Left colon (tissue), 2 donors: ENCODE measurements at places on chromosomes 5 and 9.

DNA sequence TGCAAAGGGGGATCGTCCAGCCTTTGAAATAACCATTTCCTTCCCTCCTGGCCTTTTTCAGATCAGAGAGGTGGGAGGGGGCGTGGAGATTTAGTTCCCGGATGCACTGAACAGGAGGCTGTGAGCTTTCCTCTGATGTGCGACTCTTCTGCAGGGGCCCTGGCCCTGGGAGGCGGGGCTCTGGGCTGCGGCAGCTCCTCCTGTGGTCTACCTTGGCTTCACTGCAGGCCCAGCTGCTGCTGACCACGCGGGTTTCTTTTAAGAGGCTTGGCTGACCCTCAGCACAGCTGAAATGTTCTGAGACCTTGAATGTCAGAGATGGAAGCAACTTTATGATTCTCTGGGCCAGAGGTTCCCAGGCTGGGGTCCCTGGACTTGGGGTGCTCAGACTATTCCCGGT, 27.0 kb upstream of the COL15A1 start:
- DNase-seq = peak; percentile 34

- peak; percentile 18 for DNase-seq
Measured at GRCh38 chr5:132472431-132472830, 18.1 kb downstream of the IRF1 start.

- DNase-seq = no peak
Measured at GRCh38 chr5:179829732-179830435, 9.2 kb downstream of the SQSTM1 start.

- DNase-seq = no peak
Measured at GRCh38 chr5:2166306-2166978, 283.7 kb upstream of the IRX4 start.

DNA sequence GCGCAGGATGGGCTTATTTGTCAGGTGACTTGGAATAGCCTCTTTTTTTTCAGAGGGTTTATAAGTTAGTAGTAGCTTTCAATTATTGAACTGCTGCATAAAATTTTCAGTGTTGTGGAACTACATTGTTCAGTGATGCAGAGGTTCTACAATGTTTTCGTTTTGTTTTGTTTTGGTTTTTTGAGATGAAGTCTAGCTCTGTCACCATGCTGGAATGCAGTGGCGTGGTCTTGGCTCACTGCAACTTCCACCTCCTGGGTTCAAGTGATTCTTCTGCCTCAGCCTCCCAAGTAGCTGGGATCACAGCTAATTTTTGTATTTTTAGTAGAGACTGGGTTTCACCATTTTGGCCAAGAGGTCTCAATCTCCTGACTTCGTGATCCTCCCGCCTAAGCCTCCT, 22.0 kb downstream of the NUP188 start:
- no peak for DNase-seq

- no peak for DNase-seq
Measured at GRCh38 chr9:128215491-128216409, 12.6 kb downstream of the DNM1 start.

DNA sequence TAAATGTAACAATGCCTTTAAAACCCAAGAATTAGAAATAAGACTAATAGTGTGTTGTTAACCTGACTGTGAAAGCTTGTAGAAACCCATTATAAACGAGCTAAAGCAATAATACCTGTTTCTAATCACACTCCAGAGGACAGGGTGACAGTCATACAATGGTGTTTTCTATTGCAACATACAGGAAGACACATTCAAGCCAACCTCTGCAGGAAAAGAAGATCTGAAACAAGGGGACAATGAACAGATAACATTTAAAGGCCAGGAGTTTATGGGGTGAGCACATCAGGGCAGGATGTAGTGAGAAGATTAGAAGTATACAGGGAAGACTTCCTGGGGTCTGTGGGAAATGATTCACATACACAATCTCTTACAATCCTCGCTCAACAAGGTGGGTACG, 13.8 kb downstream of the BARHL1 start:
- DNase-seq = no peak

GRCh38 chr5:108884736-108885135, 137.0 kb downstream of the FER start:
- DNase-seq = no peak

GRCh38 chr5:1437226-1437829, 7.9 kb downstream of the SLC6A3 start:
- DNase-seq = peak; percentile 43

GRCh38 chr5:153222936-153223335, 267.5 kb upstream of the GRIA1 start:
- no peak for DNase-seq

- DNase-seq = no peak
Measured at GRCh38 chr5:40743771-40744170, 12.0 kb downstream of the TTC33 start.

- DNase-seq = no peak
Measured at GRCh38 chr5:83551821-83552220, 80.3 kb downstream of the VCAN start.

- no peak for DNase-seq
Measured at GRCh38 chr9:92794426-92794825, 29.8 kb upstream of the BICD2 start.

DNA sequence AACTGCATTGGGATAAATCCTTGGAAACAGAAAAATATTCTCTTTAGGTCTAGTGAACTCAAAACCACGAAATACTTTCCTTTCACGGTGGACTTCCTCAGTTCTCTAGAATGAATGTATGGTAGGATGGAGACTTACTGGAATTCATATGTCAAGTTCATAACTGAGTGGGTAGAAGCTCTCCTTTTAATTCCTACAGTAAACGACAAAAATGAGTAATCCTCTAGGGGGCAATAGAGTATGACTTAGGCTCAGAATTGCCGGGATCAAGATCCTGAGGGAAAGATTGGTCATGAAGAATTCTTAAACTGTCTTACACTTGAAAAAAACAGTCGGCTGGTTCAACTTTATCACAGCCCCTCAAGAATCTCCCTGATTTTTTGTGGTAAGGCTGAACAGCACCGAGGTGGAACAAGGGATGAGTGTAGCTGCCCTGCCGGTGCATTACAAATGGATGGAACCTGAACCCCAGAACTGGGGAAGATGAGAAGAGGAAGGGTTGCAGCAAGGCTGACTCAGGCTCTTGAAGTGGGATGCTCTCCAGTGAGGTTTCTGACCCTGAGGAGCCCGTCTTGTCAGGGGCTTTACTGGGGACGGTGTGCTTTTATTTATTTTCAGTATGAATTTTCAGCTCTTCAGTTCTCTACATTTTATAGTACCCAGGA, 14.0 kb upstream of the LOX start:
- no peak for DNase-seq

DNA sequence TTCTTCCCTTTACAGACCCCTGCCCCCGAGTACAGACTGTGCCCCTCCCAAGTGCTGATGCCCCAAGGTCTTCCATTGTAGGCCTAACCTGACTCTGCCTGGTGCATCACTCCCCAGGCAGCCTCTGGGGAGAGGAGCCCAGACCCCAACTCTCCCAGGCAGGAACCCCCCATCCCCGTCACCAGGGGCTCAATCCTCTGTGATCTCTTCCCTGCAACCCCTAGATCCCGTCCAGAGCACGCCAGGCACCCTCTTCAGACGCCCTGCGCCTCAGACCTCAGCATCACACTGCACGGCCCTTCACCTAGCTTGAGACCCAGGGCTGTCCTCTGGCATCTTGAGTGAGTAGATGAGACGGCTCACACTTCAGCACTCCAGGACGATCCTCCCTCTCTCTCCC, 6.4 kb upstream of the EGR1 start:
- no peak for DNase-seq

GRCh38 chr5:97062046-97062445, 80.4 kb downstream of the LIX1 start:
- no peak for DNase-seq

GRCh38 chr5:58248221-58248620, 211.7 kb downstream of the PLK2 start:
- no peak for DNase-seq

DNA sequence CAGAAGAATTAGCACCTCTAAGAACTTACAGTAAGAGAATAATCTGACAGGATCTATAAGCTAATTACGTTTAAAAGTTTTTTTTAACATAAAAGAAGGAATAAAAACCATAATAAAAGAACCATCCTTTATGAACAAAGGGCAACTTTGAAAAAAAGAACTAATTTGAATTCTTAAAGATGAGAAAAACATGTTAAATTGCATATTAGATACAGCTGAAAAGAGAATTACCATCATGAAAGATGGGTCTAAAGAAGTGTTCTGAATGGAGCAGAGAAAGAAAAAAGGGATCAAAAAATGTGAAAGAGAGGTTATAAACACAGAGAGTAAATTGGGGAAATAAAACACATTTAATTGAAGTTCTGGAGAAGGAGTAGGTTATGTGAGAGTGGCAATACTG, 45.8 kb upstream of the IFNK start:
- no peak for DNase-seq

DNA sequence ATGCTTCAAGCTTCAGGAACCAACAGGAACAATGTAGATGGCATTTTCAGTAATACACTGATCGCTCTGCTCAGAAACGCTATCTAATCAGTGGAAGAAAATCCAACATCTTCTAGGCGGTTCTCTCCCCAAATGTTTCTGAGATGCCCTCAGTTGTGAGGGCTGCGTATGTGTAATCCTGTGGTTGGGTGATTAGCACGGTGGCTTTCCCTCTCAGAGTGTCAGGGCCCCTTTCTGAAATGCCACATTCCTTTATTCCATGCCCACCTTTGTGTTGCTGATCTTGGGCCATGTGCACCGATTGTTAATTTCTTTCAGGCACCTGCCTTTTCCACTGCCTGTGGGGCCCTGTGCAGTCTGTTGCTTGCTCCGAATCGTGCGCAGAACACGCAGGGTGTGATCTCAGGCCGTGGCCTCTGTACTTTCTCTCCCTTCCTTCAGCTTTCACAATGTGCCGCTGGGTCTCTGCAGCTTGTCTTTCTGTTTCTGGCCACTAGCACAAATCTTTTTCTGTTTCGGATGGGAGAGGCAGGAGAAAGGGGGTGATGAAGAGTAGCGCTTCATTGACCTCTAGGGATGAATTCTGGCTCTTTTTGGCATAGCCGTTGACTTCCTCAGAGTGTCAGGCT, 324.0 kb downstream of the PARP8 start:
- no peak for DNase-seq

GRCh38 chr5:159322180-159322579, 8.1 kb downstream of the IL12B start:
- DNase-seq = no peak

- DNase-seq = peak; percentile 27
Measured at GRCh38 chr9:27664121-27664779, 91.0 kb upstream of the C9orf72 start.

GRCh38 chr9:98873951-98874371, 66.5 kb downstream of the GALNT12 start:
- DNase-seq = peak; percentile 20

DNA sequence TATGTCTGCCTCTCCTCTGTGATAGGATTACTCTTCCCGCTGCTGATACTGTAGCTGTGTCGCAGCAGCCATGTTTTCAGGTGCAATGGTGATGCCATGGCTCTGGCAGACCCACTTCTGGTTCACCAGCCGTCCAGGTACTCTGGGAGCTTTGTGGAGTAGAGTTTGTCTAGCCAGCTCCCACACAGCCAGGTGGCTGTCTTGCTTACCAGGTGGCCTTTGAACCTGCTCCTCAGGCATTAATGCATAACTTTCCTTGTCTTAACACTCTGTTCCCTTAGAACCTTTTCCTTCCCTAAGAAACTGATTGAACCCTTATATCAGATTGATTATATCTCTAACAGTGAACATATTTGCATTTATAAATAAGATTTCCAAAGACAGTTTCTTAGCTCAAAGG, 42.2 kb downstream of the F2RL2 start:
- no peak for DNase-seq

DNA sequence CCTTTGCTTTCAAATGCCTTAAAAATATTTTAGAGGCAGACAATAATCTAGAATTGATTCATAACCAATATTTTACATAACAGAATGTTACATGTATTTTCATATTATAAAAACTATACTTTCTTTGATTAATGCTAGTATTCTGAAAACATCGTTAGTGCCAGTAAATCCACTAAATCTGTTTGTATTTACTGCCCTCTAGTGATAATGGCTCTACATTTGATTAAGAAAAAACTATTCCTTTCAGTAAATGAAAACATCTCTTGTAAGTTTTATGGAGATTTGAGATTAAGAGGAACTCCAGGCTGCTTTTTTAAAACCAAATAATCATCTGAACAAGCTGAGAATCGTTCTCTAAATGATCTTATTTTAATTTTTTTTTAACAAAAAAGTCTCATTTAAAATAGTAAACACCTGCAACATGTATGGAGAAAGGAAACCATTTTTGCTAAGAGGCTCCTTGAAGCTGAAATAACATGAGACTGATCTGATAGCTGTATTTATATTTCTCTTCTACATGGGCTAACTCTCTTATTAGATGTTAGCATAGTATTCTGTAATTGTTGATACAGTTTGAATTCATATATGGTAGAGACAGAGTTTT, 424.7 kb downstream of the RAB3C start:
- no peak for DNase-seq

DNA sequence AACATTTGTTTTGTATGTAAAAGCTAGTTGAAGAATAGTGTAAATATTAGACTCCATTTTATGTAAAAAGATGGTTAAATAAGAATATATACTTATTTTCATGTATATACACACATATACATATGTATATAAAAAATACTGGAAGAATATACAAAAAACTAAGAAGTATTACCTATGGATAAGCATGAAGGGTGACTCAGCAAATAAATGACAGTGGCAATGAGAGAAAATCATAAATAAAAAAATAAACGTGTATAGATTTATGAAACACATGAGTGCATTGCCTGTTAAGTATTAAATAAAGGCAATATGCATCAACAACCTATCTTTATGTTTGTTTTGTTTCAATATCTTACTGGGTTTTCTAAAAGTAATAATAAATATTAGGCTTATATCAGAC, 435.3 kb downstream of the CYLC2 start:
- DNase-seq = no peak

GRCh38 chr9:2964470-2964869, 120.6 kb upstream of the PUM3 start:
- no peak for DNase-seq

DNA sequence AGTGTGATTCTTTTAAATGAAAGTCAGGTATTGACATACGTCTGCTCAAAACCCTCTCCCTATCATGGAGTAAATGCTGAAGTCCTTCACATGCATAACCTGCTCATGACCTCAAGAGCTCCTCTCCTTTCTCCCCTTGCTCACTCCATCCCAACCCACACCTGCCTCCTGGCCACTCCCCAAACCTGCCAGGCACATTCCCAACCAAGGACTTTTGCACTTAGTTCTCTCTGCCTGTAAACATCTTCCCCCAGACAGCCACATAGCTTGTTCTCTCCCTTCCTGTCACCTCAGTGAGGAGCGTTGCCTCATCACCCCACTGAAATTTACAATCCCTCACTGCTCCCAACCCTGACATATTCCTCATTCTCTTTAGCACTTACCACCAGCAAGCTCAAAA, 8.7 kb downstream of the SETD9 start:
- peak; percentile 33 for DNase-seq

GRCh38 chr9:110115341-110115820, 92.6 kb downstream of the C9orf152 start:
- no peak for DNase-seq

GRCh38 chr5:138789771-138790242, 36.6 kb downstream of the CTNNA1 start:
- no peak for DNase-seq
